ENCODE measurements at places on chromosomes 4 and X.
A peak's percentile ranks its signal among the peaks of the same experiment; 100 is the strongest.

DNA sequence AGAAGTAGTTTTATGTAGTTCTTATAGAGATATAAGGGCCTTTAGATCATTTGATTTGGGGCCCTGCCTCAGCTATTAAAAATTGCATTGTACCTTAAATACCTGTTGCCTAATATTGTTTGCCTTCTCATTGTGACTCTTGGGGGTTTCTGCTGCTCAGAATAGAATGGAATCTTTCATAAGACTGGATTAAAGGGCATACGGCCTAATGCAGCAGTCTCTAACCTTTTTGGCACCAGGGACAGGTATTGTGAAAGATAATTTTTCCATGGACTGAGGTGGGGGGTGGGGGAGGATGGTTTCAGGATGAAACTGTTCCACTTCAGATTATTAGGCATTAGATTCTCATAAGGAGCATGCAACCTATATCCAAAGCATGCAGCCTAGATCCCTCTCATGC is 46.2 kb downstream of the TMEM164 start:
- no peak for DNase-seq

GRCh38 chrX:149871940-149872339 is 9.0 kb upstream of the MAGEA8 start:
- peak; percentile 5 for DNase-seq

GRCh38 chr4:17567271-17567670 is 9.7 kb upstream of the LAP3 start:
- DNase-seq: no peak

- DNase-seq: no peak
Measured at GRCh38 chr4:40573593-40574311, 55.9 kb downstream of the RBM47 start.

DNA sequence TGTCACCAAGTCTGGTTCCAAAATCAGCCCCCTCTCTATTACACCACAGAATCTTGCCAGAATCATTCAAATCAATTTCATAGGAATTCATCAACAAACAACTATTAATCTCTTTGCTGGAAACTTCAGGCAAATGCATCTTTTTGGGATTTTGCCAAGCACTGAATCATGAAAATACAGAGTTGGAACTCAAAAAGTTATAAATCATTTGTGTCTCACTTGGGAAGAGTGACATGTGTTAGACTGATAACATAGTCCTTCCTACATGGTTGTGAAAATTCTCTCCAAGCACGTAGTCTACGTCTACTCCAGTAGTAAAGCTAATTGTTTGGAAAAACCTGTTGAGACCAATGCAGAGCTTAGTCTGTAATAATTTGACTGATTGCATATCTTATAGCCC is 19.0 kb downstream of the CXCL8 start:
- no peak for DNase-seq

GRCh38 chrX:74242484-74243138 is 61.4 kb upstream of the ZCCHC13 start:
- no peak for DNase-seq

DNA sequence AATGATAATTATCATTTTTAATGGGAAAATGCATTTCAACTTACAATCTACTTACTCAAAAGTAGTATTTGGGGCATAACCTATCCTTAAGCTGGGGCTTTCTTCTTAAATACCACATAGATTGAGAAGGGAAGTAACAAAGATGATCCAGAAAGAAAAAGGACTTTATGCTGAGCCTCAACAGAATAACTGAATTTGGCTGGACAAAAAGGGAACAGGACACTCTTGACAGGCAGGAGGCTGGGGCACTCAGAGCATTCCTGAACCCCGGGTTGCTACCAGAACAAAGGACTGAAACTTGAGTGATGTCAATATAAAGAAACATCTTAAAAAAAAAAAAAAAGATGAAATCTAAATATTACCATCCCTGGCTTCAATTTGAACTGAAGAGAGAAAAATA is 23.9 kb downstream of the RELL1 start:
- no peak for DNase-seq

DNA sequence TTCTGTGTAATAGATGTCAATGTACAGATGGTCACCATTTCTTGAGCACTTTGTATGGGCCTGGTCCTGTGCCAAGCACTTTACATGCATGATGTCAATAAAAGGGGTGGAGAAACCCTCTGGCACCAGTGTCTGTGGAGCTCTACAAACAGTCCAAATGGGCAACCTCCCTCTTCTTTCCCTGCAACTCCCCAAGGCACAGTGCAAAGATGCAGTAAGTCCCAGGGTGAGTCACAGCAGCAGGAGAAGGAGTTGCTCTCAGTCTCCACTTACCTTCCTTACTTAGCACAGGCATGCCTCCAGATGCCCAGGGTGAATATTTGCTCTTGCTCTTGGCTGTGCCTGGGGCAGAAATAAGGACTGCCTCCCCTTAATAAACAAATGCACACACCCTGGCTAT is 4.3 kb downstream of the OCIAD2 start:
- no peak for DNase-seq

DNA sequence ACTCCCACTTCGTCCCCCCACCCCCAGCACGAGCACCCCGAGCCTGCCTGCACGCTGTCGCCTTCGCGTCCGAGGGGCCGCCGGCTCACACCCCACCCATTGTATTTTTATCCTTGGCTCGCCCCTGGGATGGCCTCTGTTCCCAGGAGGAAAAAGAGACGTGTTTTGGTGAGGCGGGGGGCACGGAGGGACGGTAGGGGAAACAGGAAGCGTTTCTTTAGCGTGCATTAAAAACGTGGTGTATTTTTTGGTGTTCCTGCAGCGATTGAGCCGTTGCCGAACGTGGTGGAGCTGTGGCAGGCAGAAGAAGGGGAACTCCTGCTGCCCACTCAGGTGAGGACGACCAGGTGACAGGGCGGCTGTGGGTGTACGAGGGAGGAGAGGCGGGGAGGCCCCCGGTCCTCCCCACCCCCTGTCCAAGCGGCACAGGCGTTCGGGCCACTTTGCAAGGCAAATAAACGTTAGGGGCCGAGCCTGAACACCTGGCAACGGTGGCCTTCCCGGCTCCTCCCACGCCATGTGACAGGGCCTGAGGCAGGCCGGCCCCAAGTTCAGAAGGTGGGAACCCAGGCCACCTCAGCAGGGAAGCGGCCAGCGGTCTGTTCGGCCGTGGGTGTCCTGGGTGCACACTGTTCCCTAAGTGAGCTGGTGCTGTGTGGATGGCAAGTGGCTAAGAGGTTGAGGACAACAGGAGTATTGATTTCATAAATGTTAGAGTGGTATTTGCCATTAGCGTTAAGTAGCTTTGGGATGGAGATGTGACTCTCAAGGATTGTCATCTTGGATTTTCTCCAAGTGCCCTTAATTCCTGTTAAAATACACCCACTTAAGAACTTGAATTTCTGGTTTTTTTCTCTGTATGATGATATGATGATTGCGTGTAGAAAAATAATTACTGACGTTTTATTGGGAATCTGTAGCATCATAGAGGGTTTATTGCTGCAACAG is 1.1 kb downstream of the TMEM131L start:
- no peak for DNase-seq

DNA sequence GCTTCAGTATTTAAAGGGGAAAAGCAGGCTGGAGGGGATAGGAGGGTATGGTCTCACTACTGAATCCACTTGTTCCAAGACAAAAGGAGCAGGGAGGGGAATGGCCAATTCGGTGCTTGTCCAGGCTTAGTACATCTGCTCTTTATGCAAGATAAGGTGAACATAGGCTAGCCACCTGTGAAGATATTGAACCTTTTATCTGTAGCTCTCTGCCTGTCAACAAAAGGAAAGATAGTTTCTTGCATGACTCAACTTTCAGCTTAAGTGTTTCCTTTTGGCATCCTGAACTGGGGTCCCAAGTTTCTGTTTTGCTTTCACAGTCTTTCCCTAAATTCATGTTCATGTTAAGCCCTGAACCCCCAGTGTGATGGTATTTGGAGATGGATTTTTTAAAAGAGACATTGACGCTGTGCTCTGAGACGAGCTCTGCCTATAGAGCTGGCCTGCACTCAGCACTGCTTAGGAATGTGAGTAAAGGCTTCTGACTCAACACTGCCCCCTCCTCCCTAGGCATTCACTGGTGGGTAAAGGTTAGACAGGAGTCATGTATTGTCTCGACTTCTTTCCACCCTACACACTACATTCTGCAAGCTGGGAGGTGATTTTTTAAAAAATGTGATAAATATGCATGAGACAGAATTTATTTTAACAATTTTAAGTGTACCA is 28.2 kb downstream of the FAM149A start:
- DNase-seq: no peak

DNA sequence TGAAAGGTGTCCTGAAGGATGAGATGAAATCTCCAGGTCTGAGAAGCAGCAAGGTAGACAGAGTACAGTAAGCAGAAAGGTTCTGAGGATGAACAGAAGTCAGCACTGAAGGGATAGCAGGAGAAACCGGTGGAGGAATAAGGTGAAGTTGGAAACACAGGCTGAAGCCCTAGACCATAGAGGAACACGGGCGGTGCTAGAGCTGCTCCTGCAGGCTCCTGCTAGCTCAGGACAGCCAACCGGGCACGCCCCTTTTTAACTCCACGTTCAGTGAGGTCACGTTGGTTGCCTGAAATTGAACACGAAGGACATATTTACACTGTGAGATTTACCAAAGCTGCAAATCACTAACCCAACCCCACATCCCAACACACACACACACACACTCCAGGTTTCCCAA is 1886.4 kb upstream of the AGA start:
- DNase-seq: no peak

DNA sequence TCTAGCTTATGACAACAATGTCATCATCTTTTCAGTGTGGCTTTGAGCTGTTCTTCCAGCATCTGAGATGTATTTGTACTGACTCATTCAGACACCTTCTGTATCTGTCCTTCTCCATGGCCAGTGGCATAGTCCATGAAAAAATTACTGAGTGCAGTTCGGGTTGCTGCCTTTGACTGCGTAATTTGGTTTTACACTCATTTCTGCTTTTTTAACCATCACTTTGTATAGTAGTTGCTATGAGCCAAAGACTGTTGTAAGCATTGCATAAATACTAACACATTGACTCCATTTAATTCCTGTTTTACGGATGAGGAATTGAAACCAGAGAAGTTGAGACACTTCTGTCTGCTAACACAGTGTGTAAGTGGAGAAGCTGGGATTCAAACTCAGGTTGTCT is 190.7 kb upstream of the MID1 start:
- DNase-seq: no peak

DNA sequence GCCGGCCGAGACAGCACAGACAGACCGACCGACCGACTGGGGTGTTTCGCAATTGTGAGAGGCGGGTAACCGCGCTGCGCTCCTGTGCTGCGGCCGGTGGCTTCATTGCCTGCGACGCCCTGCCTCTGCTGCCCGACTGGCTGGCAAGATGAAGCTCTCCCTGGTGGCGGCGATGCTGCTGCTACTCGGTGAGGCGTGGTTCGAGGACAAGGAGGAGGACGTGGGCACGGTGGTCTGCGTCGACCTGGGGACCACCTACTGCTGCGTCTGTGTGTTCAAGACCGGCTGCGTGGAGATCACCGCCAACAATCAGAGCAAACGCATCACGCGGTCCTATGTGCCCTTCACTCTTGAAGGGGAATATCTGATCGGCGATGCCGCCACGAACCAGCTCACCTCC is 565.7 kb upstream of the SMIM31 start:
- DNase-seq: no peak

DNA sequence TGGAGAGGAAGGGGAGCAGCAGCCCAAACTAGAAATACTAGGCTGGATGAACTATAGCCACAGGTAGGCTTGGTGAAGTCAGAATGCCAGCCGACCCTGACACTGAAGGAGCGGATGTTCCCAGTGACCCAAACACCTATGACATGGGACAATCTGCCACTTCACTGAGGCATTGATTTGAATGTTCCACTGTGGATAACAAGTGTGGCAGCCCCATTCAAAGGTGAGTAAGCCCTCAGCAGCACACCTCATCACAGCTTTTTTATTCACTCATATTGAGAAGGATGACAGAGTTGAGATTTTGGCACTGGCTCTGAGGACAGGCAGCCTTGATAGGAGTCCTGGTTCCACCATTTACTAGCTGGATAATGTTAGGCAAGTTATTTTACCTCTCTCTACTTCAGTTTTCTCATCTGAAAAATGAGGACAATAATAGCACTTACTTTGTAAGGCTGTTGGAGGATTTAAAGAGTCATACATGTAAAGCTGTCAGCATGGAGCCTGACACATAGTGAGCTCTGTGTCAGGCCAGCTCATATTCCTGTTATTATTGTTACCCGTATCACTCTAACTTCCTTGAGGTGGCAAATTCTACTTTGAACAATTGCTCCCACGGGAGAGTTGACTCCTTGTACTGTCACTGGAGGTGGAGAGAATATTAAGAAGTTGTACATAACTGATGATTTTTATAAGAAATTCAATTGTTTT is 114.6 kb downstream of the RASL11B start:
- no peak for DNase-seq
